Sciatic nerve (tissue), 2 donors: ENCODE measurements at places on chromosomes 7 and 10.

DNA sequence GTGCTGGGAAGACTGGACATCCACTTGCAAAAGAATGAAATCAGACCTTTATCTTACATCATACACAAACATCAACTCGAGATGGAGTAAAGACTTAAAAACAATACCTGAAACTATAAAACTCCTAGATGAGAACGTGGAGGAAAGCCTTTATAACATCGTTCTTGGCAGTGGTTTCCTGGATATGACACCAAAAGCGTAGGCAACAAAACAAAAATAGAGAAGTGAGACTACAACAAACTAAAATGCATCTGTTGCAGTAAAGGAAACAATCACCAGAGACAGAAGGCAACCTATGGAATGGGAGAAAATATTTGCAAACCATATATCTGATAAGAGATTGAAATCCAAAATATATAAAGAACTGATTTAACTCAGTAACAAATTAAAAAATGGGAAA is 33.3 kb downstream of the CC2D2B start:
- DNase-seq: no peak

GRCh38 chr7:16479161-16479560 is 13.6 kb upstream of the SOSTDC1 start:
- DNase-seq: no peak

DNA sequence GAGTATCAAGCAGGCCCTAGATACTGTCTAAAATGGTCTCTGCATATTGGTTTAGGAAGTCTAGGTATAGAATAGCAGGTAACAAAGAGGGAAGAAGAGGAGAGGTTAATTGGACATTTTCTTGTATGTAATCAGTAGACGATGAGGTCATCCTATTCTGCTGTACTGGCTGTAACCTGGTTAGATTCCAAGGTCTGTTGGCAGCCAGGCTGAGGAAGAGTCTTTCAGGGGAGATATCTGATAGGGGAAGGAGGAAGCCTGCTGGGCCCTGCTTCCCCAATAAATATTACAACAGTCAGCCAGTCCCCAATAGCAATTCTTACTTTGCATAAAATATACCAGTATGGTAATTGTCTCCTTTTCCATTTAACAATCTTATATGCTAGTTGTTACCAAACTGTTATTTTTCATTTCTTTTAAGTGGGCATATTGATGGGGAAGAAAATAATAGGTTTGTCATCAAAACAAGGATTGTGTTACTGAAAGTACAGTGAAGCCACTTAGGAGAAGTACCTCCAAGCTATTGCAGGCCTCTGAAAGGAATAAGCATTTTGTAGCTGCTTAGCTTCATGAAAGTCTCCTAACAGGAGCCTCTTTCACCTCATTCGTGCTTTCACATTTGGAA is 186.4 kb downstream of the LRRC4 start:
- DNase-seq: peak; percentile 65

DNA sequence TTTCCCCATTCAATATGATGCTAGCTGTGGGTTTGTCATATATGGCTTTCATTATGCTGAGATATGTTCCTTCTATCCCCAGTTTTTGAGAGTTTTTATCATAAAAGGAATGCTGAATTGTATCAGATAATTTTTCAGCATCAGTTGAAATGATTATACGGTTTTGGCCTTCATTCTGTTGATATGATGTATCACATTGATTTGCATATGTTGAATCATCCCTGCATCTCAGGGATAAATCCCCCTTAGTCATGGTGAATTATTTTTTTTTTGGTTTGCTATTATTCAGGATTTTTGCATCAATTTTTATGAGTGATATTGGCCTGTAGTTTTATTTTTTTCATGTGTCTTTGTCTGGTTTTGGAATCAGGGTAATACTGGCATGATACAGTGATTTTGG is 1152.3 kb upstream of the C7orf33 start:
- DNase-seq: no peak

DNA sequence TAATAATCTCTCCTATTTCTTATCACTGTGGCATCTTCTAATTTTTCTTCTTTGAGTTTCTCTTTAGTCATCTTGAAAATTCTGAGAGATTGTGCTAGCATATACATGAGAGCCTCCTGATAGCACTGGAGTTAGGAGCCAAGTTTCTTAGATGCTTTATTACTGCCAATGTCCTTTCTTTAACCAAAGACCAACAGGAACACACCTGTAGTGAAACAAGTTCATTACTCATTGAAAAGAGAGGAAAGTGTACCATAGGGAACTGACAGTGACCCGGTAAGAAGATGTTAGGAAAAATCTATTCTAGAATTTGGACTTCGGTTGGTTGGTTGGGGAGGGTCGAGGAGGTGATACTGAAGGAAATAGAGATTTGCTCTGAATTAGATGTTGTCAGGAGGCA is 27.1 kb upstream of the CD36 start:
- no peak for DNase-seq

GRCh38 chr7:85328456-85328998 is 141.7 kb upstream of the SEMA3D start:
- no peak for DNase-seq

- no peak for DNase-seq
Observed at GRCh38 chr7:79615871-79616640, 162.6 kb upstream of the MAGI2 start.

DNA sequence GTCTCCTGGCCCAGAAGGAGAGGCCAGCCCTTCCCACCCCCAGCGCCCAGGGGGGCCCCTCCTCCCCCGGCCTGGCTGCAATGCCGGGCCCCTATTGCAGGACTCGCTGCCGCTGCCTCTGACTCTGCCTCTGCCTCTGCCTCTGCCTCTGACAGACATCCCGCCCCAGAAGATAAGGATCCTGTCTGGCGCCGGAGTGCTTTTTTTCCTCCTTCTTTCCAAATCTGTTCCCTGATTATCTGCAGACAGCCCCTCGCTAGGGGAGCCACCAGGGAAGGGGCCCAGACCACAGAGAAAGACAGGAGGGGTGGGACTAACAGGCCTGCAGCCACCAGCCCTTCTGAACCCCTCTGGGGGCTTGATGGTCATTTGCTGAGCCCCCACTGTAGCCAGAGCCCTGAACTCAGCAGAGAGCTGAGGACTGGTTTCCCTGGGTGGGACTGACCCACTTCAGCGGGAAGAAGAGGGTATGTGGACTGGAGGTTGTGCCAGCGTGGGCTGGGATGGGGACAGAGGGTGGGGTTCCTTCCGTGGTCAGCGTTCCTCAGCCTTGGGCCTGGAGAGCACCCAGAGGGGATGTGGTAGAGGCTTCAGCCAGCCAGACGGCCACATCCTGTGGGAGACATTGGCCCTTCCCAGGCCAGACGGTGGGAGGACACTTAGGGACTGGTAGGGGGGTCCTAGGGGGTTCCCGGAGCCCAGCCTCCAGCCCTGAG is 22.8 kb downstream of the UNC5B start:
- no peak for DNase-seq

DNA sequence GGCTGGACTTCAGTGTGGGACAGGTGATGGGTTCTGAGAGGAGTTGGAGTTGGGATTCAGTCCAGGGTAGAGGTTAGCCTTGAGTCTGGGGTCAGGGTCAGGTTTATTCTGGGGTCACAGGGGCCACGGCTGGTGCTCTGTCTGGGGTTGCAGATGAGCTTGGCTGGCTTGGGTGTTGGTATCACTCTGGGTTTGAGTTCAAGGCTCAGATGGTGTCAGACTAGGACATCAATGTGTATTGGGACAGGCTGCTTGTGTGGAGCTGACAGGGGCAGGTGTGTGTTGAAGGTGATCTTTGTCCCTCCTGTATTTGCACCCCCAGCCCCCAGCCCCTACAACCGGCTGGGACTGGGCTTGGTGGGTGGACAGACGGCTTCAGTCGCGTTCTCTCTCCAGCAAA is 26.8 kb downstream of the TMEM270 start:
- DNase-seq: no peak

- DNase-seq: no peak
Observed at GRCh38 chr10:69578508-69578991, 5.3 kb upstream of the NEUROG3 start.

GRCh38 chr7:108020585-108020984 is 17.6 kb upstream of the LAMB1 start:
- no peak for DNase-seq

- no peak for DNase-seq
Observed at GRCh38 chr7:48381571-48381970, 210.3 kb downstream of the ABCA13 start.

DNA sequence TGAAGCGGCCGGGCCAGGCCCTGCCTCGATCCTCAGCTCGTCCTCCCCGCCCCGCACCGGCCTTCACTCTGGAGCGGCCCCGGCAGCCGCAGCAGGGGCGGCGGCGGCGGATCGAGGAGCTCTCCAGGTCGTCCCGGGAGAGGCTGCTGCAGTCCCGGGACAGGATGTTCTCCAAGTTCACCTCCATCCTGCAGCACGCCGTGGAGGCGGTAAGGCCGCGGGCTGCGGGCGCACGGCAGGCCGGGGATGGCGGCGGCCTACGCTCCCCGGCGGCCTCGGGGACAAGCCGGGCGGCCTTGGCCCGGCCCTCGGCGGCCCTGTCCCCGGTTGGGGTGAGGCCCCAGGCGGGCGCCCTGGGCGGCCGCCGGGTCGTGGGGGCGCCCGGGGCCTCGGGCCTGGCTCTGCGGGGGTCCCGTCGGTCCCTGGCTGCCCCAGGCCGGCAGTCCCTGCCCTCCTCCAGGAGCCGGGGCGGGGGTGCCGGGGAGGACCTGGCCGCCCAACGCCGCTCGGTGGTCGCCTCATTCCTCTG is 399 bp downstream of the FHIP2A start:
- peak; percentile 60 for DNase-seq

- no peak for DNase-seq
Observed at GRCh38 chr10:12724807-12725579, 276.5 kb downstream of the CCDC3 start.

DNA sequence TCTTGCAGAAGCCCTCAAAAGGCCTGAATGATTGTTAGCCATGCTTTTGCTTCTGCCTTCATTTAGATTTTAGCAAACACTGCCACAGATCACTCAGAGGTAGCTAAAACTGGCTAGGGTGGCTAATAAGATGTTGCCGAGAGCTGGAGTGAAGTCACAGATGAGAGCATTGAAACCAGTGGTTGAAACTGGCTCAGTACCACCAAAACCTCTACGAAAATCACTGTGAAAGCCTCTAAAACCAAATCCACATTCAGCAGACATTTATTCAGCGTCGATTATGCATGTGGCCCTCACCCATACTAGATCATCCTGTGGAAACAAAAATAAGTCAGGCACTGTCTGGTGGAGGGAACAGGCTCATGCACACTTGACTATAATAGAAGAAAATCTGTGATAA is 50.8 kb downstream of the PIK3CG start:
- DNase-seq: no peak

GRCh38 chr10:47403446-47404318 is 19.6 kb upstream of the ZNF488 start:
- DNase-seq: no peak
